NCI-H2081 (cell line): ENCODE measurements at places on chromosomes 12 and 14.

DNA sequence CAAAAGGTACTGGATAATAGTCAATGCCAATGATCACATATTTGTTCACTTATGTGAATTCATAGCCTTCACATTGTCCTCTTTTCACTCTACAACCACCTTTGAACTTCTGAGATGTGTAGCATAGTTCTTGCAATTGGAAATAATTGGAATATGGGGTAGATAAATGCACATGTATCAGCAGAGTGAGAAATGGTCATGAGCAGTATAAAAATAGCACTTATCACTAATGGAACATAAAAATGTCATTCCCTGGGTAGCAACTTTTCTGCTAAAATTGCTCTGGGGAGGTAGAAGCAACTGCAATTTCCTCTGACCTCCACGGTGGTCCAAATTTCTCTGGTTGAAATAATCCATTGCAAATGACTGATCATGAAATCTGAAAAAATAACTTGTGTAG is 1785.7 kb upstream of the FLRT2 start:
- no peak for DNase-seq

- no peak for DNase-seq
These were observed 54.7 kb downstream of the ATG14 start for GRCh38 chr14:55356913-55357312.

DNA sequence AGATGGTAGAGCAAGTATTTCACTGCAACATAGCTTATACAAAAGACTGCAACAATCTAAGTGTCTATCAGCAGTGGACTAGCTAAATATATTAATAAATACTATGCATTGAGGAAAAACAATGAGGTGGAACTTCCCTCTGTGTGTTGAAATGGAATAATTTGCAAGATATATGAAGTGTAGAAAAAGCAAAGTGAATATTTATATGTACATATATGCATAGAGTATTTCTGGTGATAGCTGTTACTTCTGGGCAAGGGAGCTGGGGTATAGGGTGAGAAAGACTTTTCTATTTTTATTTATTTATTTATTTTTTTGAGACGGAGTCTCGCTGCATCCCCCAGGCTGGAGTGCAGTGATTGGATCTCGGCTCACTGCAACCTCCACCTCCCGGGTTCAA is 33.9 kb downstream of the DNAL1 start:
- DNase-seq = no peak

DNA sequence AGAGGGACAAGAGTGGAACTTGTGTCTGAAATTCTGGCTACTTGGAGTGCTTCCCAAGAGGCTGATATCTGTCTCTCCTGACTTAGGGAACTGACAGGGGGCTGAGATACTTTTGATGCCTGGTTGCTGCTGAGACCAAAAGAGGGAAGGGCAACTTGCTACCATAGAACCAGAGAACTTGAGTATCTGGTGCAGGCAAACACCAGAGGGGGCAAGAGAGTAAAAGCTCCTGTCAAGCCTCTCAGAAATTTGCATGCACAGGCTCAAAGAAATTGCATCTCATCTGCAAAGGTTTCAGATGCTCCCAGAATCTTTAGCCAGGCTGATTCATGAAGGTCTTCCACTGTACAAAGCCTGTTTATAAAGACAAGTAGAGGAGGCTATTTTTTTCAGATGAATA is 391.3 kb upstream of the FOXG1 start:
- no peak for DNase-seq

DNA sequence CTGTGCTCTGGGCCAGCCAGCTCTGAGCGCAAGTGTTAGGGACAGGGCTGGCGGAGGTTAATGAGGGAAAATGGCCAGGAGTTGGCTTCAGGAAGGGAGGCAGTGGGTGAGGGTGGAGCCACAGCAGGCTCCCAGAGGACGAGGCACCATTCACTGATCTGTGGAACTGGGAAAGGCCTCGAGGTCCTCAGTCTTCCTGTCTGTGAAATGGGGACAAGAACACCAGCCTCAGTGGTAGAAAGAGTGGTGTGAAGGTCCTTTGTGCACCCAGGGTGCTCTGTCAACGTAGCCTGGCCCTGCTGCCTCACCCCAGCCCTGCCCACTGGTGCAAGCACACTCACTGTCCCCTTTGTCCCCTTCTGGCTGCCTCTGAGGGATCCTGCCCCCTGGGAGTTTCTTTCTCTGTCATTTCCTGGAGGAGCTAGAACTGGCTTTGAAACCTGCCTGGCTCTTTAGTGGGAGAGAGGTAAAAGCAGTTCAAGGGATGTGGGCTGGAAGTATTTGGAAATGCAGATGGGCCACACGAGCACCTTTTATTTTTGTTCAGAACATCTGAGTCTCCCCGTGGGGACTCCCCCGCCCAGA is 25.0 kb downstream of the SYNDIG1L start:
- DNase-seq = no peak

DNA sequence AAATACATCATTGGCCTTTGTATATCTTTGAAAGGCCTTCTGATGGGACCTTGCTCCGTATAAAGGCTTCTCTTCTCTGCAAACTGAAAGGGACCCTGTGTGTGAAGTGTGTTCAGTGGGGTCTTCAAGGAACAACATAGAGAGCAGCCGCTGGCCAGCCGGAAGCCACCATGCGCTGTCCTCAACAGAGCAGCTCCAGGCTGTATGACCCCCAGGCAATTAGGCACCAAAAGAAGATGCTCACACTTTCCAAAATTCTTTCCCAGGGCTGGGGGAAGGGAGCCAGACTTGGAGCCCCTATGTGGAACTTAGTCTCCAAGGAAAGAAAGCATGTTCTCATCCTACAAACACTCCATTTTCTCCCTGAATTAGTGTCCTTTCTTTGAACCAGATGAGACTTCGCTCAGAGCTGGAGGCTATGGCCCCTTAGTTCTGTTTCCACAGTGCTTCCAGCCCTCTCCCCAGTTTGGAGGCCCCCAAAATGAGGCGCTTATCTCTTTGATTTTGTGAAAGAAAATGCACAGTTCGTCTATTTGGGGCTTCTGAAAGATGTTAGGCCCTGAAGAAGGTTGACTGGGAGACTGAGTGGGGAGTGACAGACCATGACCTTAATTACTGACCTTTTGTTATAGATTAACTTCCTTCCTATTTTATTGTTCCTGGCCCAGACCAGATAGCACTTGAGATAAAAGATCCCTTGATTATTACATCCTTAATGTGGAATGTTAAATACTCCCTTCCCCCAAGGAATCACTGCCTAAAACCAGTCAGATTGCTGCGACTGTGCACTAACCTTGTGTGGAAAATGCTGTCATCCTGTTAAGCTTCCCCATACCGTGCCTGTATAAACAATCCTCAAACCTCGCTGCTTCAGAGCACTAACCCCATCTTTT is 128.3 kb upstream of the FGD4 start:
- no peak for DNase-seq

DNA sequence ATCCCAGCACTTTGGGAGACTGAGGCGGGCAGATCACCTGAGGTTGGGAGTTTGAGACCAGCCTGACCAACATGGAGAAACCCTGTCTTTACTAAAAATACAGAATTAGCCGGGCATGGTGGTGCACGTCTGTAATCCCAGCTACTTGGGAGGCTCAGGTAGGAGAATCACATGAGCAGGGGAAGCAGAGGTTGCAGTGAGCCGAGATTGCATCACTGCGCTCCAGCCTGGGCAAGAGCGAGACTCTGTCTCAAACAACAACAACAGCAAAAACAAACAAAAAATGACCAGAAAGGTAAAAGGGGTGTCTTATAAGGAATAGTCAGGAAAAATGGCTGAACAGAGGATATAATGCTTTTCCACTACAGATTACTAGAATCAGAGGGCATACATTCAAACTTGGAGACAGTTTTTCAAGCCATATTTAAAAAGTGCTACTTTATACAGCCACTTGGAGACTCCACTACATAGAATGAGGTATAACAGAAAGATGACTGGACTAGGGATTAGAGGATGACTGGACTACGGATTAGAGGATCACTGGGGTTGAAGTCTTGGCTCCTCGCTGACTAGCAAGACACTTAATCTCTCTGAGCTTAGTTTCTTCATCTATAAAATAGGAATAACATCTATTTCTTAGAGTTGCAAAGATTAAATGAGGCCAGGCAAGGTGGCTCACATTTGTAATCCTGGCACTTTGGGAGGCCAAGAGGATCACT is 4.9 kb upstream of the CS start:
- DNase-seq = no peak

DNA sequence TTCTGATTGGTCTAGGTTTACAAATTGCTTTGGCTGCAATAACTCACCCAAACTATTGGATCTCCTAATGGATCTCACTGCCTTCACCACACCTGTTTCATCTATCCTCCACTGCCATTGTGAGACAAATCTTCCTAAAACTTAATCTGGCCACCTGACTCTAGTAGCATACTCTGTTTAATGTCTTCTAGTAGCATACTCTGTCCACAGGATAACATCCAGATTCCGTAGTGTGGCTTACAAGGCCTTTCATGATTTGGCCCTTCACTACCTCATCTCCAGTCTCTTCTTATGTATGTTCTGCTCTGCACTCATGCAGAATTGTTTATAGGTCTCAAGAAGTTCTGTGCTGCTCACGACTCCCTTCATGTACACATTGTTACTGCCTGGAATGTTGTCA is 10.0 kb downstream of the HSD17B6 start:
- no peak for DNase-seq

- DNase-seq = no peak
These were observed 83.6 kb downstream of the NOS1 start for GRCh38 chr12:117277875-117278274.

DNA sequence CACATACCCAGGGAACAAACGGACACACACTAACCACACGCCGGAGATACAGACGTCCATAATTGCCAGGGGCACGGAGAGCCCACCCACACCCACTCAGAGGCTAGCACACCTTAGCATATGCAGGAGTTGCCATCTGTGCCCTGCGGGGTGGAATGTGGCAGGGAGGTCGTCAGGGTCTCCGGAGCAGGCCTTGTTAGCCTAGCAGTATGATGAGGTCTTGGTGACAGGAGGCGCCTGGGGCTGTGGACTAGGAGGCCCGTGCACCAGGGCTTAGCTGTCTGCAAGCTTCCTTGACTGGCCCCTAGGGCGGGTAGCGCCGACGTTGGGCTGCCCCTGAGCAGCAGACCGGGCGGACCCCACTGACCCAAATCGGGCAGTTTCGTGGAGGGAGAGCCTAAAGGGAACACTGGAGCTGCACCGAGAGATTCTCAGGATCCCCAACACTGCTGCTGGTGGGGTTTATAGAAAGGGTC is 10.0 kb downstream of the STAC3 start:
- no peak for DNase-seq

- no peak for DNase-seq
These were observed 46.8 kb downstream of the AMN start for GRCh38 chr14:102969060-102969791.

DNA sequence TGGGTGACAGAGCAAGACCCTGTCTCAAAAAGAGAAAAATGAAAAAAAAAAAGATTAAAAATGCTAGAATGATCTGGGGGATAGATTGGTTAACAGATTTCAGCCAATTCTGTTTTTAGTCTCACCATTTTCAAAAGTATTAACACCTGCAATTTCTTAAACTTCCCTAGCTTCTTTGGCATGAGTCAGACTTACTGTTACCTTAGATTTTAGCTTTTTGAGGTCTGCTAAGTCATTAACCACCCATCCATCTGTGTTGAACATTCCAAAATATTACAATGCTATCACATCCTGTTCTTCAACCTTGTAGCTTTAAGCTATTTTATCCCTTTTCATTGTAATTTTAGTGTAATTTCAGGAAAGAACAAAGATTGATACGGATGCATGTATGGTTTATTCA is 59.3 kb downstream of the PPP1R13B start:
- DNase-seq = no peak

DNA sequence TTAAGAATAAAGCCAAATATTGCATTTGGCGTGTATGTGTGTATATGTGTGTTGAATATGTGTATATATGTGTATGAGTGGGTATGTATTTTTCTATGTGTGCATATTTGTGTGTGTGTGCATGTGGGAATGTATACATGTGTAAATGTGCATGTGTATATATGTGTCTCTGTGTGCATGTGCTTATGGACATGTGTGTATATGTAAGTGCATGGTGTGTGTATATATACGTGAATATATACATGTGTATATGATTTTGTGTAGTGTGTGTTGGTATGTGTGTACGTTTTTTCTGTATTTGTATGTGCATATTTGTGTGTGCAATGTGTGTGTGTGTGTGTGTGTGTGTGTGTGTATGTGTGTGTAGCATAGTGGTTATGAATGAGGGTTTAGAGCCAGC is 1021.0 kb downstream of the AACS start:
- DNase-seq = no peak
